ENCODE measurements at places on chromosomes 1 and 21.
A peak's percentile ranks its signal among the peaks of the same experiment; 100 is the strongest.

DNA sequence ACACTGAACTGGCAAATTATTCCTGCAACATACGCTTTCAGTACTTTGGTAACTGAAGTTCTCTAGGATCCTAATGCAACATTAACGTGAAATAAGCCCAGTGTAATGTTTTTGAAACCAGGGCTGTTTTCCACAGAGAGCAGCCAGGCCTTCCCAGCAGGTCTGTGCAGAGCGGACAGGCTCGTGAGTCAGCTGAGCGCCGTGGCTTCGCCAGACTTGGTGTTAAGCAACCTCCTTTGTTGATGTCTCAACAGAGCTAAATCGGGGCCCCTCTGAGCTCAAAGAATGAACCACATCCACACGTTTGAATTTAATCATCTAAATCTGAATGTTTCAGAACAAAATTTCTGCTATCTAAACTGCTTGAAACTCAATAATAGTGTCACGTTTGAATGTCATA lies 181.8 kb upstream of the FMN2 start:
- DNase-seq, result no peak

DNA sequence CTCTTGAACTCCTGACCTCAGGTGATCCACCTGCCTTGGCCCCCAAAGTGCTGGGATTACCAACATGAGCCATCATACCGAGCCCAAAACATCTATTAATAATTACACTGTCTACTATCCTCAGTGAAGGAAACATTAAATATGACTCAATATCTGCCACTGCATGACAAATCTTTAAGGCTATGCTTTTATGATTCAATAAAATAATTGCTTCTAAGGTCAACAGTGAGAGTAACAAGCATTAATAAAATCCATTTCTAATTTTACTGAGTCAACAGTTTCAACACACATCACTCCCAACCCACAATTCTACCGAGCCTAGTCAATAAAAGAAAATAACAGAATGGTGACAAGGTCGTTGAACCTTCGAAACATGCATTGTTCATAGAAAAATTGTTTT lies 125.5 kb upstream of the CHRM3 start:
- DNase-seq, result no peak

DNA sequence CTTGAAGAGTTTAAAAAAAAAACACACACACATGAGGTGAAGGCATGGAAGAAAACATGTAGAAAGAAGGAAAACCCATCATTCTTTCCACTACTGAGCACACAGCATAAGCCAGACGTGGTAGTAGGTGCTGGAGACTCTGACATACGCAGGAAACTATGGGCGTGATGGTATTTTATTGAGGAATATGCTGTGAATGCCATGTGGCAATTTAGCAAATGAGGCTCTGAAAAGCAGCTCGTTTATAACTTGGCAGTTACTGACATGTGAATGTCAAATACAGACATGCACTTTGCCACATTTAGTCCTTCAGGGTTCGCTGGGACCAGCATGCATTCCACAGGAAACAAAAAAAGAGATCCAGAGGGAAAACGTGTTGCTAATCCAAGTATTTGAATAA lies 74.3 kb upstream of the IFNAR2 start:
- no peak for DNase-seq

DNA sequence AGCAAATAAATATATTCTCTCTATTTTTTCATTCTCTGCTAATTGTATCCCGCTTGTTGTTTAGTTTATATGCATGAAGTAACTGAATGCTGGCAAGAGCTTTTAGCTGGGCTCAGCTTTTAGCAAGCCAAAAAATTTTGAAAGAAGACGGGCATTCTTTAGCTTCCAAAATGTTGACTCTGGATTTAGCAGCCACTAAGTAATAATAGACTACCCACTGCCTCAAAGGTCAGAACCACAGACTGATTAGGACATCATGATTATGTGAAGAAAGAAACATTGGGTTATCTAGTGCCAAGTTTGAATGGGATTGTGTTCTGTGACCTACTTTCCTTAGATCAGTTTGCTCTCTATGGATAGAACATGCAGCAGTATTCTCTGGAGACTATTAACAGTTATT lies 80.3 kb upstream of the DPH5 start:
- no peak for DNase-seq

DNA sequence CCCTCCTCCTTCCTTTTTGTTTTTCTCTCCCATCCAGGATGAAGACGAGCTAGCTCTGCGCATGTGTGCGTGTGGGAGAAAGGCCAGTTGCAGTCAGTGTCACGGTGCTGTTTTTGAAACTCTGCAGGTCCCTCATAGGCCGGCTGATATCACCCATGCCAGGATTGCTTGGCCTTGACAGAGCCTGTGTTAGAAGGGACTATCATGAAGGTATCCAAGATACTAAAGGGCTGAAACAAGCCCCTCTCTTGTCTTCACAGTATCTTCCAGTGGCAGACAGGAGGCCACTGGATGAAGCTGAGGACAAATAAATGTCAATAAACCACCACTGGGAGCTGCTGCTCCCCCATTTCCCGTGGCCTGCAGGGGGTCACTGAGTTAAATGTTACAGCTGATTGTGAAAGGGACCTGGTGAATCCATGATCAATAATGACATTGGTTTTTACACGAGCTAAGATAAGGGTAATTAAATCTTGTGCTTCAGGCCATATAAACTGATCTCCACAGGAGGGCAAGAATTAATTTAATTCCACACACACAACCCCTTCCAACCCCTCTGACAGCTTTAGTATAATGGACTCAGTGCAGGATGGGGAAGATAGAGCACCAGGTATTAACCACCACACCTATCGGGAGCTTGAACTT lies 64.6 kb upstream of the TARBP1 start:
- peak; percentile 34 for DNase-seq

DNA sequence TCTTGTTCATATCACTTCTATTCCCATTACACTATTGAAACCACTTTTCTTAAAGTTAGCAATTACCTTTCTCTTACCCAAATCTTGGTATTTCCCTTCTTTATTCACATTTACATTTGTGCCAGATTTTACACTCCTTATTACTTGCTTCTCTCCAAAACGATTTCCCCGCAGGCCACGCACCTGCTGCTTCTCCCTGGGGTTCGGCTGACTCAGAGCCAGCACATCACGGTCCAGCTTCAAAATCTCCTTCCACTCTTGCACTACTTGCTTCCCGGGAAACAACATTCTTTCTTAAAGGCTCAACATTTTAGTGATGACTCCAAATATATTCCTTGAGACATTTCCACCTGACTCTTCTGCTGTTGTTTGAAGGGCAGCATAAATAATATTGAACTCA lies 20.7 kb downstream of the LHX9 start:
- DNase-seq, result no peak

GRCh38 chr1:70812442-70813109 lies 235.0 kb downstream of the PTGER3 start:
- DNase-seq, result no peak

DNA sequence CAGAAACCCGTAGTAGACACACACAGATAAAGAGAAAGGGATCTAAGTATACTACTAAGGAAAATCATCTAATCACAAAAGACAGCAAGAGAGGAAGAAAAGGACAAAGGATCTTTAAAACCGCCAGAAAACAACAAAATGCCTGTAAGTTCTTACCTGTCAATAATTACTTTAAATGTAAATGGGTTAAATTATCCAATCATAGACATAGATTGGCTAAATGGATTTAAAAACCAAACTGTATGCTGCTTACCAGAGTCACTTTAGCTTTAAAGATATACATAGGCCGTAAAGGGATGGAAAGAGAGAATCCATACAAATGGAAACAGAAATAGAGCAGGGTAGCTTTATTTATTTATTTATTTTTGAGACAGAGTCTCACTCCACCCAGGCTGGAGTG lies 44.0 kb downstream of the FLVCR1 start:
- no peak for DNase-seq

DNA sequence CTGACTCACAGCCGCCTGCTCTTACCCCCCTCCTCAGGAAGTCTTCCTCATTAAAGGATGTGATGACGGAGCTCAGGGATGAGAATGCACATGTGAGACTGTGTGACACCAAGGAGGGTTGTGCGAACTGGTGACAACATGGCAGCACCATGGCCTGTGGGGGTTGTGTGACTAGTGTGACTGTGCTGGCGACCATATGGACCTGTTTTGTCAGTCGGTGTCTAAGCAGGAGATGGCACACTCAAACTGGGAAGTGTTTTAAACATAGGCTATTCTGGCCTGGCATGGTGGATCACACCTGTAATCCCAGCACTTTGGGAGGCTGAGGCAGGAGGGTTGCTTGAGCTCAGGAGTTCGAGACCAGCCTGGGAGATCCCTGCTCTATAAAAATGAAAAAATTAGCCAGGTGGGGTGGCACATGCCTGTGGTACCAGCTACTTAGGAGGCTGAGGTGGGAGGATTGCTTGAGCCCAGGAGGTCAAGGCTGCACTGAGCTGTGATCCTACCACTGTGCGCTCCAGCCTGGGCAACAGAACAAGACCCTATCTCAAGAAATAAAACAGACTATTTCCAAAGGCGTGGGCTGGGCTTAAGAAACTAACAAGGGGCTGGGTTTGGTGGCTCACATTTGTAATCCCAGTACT lies 7.4 kb downstream of the TRNP1 start:
- DNase-seq, result no peak

DNA sequence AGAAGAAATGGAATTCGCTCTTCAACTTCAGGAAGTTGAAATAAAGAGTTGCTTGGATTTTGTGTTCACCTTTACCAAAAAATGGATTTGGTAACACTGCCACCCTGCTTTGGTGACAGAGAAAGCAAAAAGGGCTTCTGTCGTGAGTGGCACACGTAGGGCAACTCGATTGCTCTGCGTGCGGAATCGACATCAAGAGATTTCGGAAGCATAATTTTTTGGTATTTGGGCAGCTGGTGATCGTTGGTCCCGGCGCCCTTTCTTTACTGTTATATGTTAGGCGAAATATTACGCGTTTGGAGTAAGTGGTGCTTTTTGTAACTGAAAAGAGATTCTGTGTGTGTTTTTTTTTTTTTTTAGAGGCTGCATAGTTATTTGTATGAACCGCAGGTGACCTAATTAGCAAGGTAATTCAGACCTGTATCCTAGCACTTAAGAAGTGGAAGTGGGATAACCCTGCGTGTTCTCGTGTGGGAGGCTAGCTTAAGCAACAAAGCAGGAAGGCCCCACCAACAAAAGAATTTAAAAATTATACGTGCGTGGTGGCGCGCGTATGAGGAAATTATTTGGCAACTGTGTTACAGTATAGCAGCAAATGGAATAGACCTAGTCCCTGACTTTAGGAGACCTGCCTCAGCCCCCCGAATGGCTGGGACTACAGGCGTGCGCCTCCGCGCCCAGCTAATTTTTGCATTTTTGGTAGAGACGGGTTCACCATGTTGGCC lies at the start of gene RNU11:
TSS of gene RNU11 (plus strand) at position 127 of the 725 bp plus-strand sequence.
- peak; percentile 85 for DNase-seq

- DNase-seq, result no peak
These were observed 19.9 kb upstream of the CLDN14 start for GRCh38 chr21:36499578-36500471.

DNA sequence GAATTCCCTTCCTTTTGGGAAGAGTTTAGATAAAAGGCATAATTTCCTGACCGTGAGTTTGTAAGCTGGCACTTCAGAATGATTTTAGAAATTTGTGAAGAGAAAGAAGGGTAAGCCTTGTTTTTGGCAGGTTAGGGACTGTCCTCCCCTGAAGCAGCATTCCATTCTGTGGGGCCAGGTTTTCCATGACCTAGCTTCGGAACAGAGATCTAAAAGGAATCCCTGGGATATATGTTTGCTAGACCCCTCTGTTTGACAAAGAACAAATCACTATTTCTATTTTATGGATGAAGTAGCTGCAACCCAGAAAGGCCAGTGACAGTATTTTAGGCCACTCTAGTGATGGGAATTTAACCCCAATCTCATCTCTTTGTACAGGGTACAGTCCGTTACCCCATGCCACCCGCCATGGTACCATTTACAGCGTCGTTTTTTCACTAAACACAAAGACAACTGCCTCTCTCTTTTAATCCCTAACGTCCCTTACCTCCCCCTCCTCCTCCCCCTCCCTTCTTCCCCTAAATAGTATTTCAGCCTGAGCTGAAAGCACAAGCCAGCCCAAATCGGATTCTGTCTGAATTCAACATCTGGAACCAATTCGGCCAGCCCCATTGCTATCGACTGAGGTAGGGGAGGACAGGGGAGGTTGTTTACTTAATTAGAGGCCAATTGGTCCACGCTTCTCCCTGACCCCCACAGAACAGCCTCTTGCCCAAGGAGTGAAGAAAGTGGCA lies 23.4 kb upstream of the IKBKE start:
- no peak for DNase-seq

All from head of caudate nucleus (tissue), 42 donors.